Stimulated activated CD4-positive, alpha-beta T cell treated with anti-CD3 and anti-CD28 coated beads, Interleukin-1b, Interleukin-23, amount 100 ng/mL, for 1 hour (primary cell): ENCODE measurements at places on chromosomes 5 and 9.

GRCh38 chr9:99135456-99135855 lies 30.5 kb downstream of the TGFBR1 start:
- DNase-seq, result no peak

DNA sequence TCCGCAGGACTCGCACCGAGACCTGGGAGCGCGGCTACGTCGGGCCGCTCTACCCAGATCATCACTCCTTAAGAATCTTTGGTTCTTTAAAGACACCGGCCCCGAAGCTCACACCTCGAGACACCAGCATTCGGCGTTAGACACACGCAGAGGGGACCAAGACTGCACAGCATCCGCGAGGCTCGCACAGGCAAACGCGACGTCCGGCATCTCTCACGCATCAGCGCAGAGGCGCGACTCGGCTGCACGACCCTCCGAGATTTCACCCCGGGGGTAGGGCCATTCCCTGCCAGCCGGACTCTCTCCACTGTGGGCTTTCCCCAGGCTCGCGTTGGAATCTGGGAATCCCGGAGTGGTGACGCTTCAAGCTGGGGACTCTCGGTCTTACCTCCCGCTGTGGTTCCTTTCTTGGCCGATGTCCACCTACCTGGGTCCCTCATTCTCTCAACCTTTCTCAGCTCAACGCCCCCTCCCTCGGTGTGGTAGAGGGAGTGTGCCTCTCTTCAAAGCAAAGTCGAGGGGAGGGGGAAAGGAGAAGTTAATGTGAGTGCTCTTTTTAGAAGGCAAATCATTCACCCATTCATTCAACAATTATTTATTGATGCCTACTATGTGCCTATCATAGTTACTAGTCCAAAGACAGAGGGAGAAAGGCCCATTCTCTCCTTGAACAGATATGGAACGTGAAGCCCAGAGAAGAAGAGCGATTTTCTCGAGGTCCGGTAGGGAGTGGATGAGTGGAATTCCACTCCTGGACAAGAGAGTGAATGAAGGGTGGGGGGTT lies 1.3 kb upstream of the HAND1 start:
- no peak for DNase-seq

GRCh38 chr9:100083448-100084127 lies 15.2 kb downstream of the ERP44 start:
- DNase-seq, result no peak

- no peak for DNase-seq
Observed at GRCh38 chr9:113337714-113338113, 2.4 kb downstream of the WDR31 start.

DNA sequence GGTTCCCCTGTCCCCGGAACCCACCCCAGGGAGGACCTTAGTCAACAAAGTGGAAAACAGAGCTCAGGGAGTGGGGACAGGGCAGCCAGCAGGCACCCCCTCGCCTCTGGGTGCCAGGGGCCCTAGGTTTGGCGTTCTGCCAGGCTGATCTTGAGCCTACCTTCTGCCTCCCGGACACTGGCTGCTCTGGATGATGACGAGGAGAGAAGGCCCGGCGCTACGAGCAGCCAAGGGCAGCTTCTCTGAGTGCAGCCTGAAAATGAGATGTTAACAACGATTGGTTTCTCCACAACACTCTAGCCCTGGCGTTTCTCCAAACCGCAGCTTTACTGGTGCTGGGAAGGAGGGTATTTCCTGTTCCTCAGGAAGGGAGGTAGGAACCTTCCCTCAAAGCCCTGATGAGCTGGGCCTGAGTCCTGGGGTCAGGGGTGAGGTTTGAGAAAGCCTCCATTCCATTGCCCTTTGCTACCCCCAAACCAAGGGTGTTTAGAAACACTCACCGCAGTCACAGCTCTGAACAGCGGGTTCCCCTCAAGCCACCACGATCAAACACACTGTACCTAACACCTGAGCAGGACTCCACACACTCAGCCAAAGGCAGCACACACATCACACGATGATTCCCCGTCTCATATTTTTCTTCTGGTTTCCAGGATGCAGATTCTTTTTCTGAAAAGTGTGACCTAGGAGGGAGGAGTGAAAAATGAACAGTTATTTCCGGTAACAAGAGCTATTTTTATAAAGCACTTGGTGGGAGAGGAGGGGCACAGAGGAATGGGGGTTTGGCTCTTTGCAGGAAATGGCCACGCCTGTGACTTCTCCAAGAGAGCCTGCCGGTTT lies at the start of gene STING1:
Gene STING1 (minus strand): TSS at position 709 of the 840 bp plus-strand sequence. CDS start 1,054 bp downstream, outside the sequence.
- peak; percentile 31 for DNase-seq

- no peak for DNase-seq
Observed at GRCh38 chr9:75504721-75505120, 385.8 kb upstream of the PCSK5 start.

GRCh38 chr5:141521244-141521781 lies 32.4 kb downstream of the PCDHGC5 start:
- no peak for DNase-seq
